ENCODE measurements at places on chromosomes 5 and 9.

- no peak for DNase-seq
Observed at GRCh38 chr5:44835693-44836092, 26.9 kb downstream of the MRPS30 start.

GRCh38 chr5:103424453-103425205 lies 138.0 kb downstream of the NUDT12 start:
- DNase-seq: no peak

DNA sequence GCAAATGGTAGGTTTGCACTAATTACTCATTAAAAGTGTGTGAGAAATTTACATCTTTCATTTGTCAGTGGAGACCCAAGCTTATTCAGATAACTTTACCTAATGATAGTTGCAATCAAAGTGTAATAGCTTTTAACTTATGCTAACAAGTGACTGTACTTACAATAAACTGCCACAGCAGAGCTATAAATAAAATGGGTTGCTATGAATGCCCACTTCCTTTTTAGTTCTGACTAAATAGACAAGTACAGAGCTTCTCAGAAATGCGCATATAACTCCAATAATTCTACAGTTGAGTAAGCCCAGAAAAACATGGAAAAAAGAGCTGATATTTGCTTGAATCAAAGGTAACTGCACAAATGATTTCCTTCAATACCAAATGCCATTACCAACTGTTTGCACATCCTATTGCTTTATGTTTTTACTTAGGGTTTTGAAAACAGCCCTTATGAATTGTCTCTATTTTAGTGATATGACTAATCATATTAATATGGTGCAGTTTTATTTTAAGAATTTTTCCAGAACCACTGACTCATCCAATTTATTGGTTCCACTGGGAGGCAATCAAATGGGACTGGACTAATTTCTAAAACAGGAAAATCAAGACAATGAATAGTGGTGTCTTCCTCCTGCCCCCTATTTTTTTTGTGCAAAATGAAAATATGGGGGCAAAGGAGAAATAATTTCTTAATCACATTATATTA lies 84.1 kb downstream of the PPP2R2B start:
- no peak for DNase-seq

DNA sequence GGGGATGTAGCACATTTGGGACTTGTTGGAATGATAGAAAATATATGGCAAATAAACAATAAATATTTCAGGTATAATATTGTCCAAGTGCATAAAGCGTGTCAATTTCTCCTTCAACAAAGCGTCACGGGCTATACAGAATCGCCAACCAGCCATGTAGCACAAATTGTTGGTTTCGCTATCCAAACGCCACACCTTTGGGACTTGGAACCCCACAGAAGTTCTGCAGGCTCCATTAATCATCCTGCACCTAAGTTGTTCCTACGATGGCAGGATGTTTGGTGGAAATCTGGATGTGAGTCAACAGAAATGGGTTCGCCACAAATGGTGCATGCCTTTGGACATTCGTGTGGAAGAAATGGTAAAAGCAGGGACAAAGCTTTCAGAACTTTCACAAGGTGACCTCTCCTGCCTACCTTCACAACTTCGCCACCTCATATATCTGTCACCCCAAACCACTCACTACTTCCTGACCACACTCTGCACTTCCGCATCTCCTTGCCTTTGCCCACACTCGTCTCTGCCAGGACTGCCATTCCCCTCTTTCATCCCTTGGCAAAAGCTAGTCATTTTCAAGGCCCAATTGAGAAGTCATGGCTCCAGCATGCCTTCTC lies 95.7 kb downstream of the LHFPL2 start:
- no peak for DNase-seq

- DNase-seq: no peak
Observed at GRCh38 chr9:70485273-70485858, 70.9 kb upstream of the KLF9 start.

- DNase-seq: no peak
Observed at GRCh38 chr5:1299961-1300360, 5.1 kb upstream of the TERT start.

- DNase-seq: no peak
Observed at GRCh38 chr5:140785905-140786686, at the start of gene PCDHA1. TSS of gene PCDHA1 (plus strand) at chr5:140786140.

DNA sequence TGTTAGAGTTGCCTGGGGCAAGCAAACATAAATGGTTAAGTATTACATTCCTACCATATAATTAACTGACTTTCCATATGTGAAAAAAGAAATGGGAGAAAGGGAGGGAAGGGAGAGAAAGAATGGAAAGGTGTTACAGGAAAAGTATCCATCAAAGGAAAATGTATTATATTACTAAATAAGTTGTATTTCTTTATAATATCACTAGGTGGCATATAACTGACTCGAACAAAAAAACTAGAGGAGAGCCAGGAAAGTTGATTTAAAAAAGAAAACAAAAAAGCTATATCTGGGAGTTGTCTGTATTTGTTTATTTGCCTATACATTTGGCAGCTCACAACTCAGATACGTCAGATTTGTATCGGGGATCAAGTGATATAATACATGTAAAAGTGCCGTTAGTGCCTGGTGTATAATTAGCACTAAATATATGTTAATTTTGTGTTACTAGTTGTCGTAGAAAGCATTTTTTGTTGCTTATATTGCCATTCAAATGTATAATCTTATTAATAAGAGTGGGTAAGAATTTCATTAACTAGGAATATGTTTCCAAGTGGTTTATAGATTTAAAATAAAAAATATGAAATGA lies 59.6 kb upstream of the ADAMTS19 start:
- no peak for DNase-seq

- DNase-seq: no peak
Observed at GRCh38 chr5:143142596-143143435, 260.7 kb downstream of the NR3C1 start.

GRCh38 chr5:102591650-102592049 lies 92.8 kb upstream of the SLCO6A1 start:
- no peak for DNase-seq

- no peak for DNase-seq
Observed at GRCh38 chr5:159104051-159104651, 4.4 kb upstream of the EBF1 start.

- DNase-seq: no peak
Observed at GRCh38 chr9:126162611-126163381, 163.8 kb upstream of the MVB12B start.

DNA sequence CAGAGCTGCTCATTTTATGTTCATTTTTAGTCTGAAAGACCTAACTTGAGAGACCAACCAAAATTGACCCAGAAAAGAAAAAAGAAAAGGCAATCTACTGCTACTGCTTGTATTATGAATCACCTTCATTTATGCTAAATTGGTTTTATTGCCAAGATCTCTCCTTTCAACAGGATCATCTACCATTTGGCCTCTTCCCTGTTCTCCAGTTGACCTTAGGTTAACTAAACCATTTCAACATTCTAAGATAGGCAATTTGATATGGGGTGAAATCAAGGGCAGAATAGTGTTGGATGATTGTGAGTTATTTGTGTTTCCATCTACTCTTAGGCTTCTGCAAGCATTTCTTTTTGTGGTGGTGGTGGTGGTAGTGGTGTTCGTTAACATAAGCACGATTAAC lies 48.3 kb upstream of the POU4F3 start:
- DNase-seq: no peak

GRCh38 chr5:137587919-137588318 lies 88.8 kb upstream of the SPOCK1 start:
- no peak for DNase-seq
